ENCODE measurements at places on chromosomes 2 and 18. TPM values are rescaled to one million over a fixed set of nuclear protein-coding genes. Genes with fewer than 3 reads are reported as not detected.

The ALPG gene
- total RNA-seq = not detected

The IL1RL1 gene
- total RNA-seq = 4.3 TPM

The FZD7 gene
- 31.8 TPM for total RNA-seq

The GPR39 gene
- total RNA-seq = 1.1 TPM

The GCG gene
- total RNA-seq = 0.99 TPM

The CFAP65 gene
- not detected for total RNA-seq

The MOCOS gene
- total RNA-seq = 1.2 TPM
